Activated CD4-positive, alpha-beta T cell treated with anti-CD3 and anti-CD28 coated beads, Interleukin-2, amount 50 U/mL, for 48 hours (primary cell): ENCODE measurements at places on chromosomes 16 and 17.

DNA sequence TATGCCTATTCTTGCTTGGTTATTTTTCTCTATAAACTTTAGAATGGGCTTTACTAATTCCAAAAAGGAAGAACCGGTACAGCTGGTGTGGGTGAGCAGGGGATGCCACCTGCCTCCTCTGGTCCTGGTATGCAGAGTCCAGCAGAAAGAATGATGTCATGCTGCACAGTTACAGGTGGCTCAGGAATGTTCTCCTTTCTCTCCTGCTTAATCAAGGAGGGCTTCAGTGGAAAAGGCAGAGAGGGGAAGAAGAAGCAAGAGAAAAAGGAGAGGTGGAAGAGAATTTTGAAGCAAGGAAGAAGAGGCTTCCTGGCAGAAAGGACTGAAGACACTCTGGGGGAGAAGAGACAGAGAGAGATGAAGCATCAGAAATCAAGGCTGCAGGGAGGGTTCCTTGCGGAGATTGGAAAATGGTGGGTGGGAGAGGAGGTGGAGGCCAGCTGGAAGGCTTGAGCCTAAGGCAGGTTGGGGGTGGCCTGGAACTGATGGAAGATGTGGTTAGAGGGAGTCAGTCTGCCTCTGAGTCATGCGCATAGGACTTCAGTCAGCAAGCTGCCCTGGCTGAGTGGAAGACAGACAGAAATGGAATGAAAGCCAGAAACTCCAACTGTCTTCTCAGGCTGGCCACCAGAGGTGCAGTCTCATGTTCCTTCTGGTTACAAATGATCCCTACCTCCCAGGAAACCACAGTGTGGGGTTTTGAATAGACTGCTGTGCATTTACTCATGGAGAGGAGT is 64.6 kb upstream of the CRHR1 start:
- DNase-seq = no peak

GRCh38 chr16:17194190-17194780 is 276.5 kb downstream of the XYLT1 start:
- DNase-seq = peak; percentile 69

DNA sequence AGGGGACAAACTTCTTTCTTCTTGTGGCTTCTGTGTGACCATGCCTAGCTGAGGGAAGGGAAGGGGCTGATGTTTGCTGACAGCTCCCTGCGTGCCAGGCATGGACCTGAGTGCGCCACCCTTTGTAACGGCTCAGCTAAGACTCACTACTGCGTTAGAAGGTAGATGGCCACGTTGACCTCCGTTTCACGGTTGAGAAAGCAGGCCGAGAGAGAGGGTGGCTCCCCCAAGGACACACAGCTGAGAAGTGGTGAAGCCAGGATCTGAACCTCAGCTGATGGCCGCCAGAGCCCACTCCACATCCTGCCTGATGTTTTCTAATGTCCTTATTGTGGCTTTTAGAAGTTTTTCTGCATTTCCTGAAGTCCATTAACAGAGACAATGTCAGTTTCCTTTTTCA is 45.1 kb downstream of the RGS9 start:
- no peak for DNase-seq

- DNase-seq = no peak
Observed at GRCh38 chr17:16975744-16976625, 4.1 kb upstream of the TNFRSF13B start.

GRCh38 chr16:1645914-1646525 is 32.1 kb upstream of the JPT2 start:
- peak; percentile 36 for DNase-seq

DNA sequence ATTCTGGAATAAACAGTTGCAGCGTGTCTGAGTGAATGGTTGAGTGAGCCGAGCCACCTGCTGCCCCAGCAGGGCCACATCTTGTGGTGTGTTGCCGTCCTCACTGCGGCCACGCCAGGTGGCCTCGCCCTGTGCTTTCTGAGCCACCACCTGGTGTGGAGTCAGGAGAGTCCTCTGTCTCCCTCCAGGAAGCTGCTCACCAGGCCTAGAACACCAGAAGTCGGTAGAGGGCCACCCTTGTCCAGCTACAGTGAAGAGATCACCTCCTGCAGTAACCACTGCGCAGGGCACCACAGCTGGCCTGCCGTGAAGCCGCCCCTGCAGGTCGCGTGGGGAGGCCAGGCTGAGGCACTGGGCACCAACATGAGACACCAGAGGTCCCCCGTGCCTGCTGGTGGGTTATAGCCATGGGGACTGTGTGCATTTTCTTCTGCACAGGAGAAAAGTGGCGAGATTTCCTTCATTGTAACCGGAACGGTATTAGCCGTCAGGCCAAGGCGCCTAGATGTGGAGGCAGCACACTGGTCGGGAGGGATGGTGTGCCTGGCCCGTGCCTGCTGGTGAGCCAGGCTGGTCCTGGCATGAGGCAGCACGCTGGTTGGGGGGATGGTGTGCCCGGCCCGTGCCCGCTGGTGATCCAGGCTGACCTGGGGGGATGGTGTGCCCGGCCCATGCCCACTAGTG is 28.9 kb upstream of the FOXK2 start:
- DNase-seq = no peak

- DNase-seq = no peak
Observed at GRCh38 chr17:10547351-10547750, 2.1 kb downstream of the MYH2 start.

- no peak for DNase-seq
Observed at GRCh38 chr16:63372815-63373214, 1336.6 kb upstream of the CDH8 start.

DNA sequence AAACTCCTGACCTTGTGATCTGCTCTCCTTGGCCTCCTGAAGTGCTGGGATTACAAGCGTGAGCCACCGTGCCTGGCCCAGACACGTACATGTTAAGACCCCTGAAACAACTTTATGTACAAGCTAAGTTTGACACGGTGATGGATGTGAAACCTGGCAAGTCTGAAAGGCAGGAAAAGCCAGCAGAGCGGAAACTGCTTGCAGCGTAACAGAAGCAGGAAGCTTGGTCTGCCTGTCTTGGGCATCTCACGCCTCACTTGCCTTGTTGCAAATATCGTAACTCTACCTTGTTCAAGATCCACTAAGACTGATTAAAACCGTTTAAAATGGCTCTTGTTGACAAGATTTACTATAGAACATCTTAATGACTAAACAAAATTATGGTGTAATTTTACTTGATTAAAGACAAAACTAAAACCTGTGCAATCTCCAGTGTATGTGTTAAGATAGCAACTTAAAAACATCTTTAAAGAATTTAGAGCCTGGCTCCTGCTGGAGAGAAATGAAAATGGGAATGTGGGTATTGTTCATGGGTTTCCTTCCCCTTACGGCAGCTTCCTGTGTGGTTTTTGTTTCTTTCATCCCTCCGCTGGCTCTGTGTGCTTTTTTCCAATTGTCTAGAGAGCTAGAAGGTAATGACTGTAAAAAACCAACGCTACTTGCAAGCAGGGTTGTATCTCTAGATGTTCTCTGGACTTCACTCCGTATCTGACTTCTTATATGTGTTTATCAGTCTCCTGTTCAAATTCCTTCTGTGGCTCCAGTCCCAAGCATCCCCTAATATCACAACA is 477.6 kb downstream of the XYLT1 start:
- no peak for DNase-seq

DNA sequence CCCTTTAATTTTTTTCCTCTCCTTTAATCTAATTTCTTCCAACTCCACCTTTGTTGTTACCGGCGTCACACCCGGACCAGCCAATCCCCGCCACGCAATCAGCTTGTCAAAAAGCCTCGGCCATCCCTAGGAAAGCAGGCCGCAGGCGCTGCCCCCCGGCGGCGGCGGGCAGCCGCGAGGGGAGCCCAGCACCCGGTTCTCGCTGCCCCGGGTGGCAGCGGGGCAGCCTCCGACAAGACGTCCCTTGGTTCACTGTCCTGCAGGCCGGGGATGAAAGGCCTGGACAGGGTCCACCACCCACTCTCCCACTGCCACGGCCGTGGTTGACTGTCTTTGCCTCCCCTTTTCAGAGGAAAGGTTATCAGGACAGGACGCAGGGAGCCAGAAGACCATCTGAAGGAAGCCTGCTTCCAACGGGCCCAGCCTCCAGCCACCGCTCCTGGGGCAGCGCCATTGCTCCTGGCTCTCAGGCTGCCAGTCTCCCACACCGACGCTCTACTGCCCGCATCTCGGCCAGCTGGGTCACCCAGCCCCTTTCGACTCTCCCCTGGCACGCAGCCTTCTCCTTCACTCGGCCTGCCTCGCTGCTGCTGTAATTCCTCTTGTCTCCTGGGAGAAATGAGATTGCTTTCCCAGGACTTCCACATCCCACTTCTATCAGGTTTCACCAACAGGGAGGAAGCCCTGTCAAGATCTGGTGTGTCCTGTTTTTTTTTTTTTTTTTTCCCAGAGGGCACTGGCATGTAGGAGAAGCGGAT is 2.8 kb upstream of the UBTF start:
- peak; percentile 70 for DNase-seq

DNA sequence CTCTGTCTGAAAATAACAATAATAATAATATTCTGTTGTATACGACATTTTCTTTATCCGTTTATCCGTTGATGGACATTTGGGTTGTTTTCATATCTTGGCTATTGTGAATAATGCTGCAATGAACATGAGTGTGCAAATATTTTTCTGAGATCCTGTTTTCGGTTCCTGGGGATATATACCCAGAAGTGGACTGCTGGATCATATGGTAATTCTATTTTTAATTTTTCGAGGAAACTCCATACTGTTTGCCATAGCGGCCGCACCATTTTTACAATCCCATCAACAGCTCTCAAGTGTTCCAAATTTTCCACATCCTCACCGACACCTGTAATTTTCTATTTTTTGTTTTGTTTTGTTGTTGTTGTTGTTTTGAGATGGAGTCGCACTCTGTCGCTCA is 5.3 kb upstream of the PRSS41 start:
- DNase-seq = no peak

- no peak for DNase-seq
Observed at GRCh38 chr17:29225396-29225795, 21.3 kb upstream of the CRYBA1 start.

DNA sequence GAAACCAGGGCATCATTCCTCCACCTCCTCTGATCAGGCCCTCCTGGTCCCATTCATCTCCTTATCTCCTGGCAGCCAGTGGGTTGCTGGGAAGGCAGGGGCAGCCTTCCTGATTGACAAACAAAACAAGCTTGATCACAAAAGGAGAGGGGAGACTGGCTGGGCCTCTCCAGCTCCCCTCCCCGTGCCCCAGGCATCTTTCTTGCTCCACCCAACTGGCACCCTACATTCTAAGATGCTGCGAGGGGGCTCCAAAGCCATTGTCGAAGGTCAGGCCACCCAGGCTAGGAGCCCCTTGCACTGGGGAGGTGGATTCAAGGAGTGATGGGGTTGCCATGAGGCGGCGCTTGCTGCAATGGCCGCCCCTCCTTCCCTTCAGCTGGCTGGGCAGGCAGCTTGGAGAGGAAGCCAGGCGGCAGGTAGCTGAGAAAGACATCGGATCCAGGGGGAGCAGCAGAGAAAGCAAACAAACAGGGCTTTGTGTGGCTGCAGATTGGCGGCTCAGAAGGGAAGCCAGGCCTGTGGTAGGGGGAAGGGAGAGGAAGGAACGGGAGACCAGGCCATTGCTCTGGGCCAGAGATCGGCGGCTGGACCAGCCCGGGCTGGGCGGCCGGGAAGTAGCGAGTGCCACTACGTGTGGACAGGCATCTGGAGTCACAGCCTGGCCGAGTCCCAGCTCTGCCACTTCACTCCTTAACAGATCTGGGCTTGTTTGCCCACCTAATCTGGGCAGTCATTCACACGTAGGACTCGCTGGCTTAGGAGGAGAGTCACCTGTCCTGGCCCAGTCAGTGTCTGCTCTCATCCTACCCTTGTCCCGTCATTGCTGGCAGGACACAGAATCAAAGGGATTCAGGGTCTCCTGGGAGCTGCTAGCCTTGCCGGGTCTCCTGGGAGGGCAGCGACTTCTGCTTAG is 12.3 kb downstream of the RAI1 start:
- DNase-seq = peak; percentile 18

GRCh38 chr17:74803971-74804370 is 27.8 kb upstream of the NAT9 start:
- DNase-seq = no peak

GRCh38 chr17:71380535-71380934 is 740.3 kb upstream of the SOX9 start:
- no peak for DNase-seq

DNA sequence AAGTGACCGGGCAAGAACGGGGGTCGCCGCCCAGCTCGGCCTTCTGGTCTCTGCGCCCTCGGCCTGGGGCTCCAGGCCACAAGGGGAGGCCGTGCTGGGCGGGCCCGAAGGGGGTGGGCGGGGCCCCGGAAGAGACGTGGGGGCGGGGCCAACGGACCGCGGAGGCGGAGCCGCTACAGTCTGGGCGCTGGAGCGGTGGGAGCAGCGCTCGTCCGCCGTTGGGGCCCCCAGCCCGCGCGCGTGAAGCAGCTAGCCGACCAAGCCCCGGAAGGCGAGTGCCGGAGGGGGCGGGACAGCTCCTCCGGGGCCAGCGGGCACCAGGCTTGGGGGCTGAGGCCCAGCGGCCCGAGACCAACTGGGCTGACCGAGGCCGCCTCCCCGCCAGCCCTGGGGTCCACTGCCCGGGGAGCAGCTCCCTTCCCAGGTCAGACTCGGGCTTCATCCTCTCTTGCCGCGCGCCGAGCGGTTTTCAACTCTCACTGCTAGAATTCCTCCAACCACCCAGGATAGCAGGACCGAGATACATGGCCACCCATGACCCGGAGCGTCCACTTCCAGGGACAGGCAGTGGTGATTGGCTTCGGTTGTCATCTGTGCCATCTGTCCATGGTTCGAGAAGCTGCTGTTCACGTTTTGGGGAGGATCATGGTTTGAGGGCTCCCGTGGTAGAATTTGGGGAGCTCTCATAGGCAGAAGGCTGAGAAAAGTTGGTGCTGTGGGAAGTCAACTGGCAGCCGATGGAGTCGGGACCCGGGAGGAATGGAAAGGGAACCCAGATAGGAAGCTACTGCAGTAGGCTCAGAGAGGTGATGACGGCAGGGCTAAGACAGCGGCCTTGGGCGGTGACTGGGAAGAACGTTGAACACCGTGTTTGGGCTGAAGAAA is 44.6 kb upstream of the LCMT1 start:
- peak; percentile 84 for DNase-seq

- no peak for DNase-seq
Observed at GRCh38 chr16:47855431-47855830, 300.4 kb downstream of the ABCC12 start.

GRCh38 chr17:77526728-77527350 is 386.1 kb downstream of the SEC14L1 start:
- no peak for DNase-seq

DNA sequence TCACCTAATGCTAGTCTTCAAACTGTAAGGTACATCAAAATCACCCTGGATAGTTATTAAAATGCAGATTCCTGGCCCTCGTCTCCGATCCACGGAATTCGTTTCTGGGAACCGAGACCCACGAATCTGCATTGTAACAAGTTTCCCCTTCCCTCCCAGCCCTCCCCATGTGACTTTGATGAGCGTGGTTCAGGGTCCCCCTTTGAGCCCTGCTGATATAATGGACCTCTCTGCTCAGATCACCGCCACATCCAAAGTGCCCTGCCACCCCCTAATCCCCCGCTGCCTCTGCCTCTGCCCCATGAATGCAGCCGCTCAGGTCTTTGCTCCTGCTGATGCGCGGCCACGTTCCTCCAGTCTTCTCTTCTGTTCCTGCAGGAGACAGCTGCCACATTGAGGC is 283.1 kb downstream of the SNX29 start:
- DNase-seq = no peak
